ENCODE measurements at places on chromosomes 4 and X.

GRCh38 chr4:158970812-158971211 is 132.1 kb upstream of the RAPGEF2 start:
- no peak for DNase-seq

DNA sequence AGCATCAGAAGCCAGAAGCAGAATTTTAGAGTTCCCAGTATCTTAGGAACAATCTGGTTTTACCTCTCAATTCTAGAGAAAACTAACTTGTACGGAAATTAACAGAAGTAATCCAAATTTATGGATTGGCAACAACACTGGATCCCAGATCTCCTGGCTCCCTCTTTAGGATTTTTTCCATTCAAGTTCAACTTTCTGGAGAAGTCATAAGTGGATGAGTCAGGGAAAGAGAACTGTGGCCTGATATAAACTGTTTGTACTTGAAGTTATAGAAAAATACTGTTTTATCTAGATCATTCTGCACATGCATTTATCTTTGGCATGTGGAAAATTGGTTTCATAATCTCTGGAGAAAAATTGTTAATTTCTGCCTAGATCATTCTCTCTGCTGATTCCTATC is 380.4 kb downstream of the PCDH7 start:
- no peak for DNase-seq

DNA sequence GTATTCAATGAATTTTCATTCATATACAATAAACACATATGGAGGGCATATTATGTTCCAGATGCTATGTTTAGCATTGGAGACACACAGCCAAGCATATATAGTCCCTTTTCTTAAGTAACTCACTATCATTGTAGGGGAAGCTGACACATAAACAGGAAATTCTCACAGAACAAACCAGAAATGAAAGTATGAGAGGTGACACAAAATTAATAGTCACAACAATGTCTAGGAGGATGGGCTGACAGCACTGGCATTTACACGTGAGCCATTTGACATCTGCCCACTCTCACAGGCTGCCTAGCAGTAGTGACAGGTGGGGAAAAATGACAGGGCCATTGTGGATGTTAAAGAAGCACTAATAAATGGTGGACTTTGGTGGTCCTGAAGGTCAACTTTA is 2.6 kb upstream of the CNOT6L start:
- DNase-seq, result no peak

DNA sequence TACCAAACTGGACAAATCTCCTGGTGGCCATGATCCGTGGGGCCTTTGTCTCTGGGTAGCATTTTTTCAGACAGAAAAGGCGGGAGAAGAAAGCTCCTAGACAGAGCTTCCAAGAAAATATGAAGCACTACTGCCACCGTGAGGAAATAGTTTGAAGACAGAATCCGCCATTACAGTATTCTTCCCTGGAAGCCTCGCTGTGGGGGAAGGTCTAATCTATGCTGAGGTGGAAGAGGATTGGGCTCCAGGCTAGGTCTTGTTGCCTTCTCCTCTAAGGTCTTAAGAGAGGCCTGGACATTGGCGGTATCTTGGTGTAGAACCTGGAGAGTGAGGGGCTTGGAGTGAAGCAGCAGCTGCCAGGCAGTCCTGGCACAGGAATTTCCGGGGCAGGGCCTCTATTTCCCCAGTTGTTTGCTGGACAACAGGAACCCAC is 218.9 kb downstream of the OR13H1 start:
- no peak for DNase-seq

DNA sequence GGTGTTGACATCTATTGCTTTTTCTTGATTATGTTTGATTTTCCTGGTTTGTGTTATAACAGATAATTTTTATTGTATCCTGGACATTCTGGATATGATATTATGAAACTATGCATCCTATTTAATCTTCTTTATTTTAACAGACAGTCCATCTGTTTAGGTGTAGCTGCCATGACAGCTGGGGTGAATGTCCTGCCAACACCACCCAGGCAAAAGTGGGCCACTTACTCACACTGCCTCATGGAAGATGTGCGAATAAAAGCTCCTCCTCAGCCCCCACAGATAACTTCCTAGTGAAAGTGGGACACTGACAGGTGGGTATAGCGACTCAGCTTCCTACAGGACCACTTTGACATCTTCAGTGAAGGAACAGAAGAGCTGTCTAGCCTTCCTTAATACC is 18.4 kb upstream of the CNKSR2 start:
- DNase-seq, result no peak

DNA sequence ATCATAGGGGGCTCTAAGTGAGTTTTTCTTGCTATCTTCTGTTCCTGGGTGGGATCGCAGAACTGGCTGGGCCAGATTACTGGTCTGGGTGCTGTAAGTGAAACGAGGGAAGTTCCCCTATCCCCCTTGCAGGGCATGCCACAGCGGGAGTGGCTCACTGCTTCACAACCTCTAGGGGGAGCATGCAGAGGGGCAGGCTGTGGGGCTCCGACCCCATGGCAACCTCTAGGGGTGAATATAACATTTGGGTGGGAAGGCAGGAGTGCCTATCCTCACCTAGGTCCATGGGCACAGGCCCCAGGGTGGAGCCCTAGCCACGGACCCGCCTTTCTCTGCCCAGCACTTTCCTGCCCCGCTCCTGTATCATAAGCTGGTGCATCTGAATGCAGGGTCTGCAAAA is 1.7 kb upstream of the RRAGB start:
- DNase-seq, result no peak

GRCh38 chr4:11736978-11737377 is 308.3 kb upstream of the HS3ST1 start:
- DNase-seq, result no peak

DNA sequence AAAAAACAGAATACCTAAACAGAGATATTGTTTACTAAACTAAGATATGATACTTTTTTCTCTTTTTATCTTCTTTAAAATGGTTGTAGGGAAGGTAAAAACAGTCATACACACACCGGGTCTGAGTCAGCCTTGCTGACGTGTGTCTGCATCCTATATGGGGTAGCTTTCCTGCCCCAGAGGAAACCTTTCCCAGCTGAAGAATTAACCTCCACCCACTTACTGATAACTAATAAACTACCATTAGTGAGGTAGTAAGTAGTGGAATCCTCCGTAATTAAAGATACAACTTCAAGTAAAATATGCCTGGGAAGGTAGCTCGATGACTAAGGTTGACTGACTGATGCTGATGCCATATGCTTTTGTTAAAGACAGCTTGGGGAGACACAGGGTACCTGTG is 312.2 kb downstream of the DCTD start:
- no peak for DNase-seq

DNA sequence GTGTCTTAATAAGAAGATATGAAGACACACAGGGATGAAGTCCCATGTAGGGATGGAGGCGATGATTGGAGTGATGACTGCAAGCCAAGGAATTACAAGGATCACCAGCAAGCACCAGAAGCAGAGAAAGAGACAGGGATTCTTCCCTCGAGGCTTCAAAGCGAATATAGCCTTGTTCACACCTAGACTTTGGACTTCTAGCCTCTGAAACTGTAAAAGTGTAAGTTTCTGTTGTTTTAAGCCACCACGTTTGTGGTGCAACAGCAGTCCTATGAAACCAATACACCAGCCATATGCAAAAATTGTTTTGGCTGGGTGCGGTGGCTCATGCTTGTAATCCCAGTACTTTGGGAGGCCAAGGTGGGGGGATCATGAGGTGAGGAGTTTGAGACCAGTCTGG is 9.8 kb upstream of the PDS5A start:
- DNase-seq, result no peak

DNA sequence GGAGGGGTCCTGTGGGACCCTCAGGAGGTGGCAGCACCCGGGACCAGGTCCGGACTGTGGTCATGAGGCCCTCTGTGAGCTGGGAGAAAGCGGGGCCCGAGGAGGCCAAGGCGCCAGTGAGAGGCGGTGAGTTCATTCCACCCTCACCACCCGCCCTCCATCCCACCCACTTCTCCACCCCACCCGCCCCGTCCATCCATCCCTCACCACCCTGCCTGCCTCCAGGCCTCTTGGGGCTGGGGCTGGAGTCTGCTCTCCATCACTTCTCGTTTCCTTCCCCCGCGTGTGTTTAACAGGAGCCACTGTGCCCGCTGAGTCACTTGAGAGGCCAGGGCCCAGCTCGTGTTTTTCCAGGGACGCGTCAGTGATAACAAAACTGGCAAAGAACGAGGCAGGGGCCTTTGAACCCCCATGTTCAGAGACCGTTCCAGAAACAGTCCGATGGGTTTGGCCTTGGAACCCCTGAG is 6.2 kb downstream of the SH3TC1 start:
- DNase-seq, result no peak

DNA sequence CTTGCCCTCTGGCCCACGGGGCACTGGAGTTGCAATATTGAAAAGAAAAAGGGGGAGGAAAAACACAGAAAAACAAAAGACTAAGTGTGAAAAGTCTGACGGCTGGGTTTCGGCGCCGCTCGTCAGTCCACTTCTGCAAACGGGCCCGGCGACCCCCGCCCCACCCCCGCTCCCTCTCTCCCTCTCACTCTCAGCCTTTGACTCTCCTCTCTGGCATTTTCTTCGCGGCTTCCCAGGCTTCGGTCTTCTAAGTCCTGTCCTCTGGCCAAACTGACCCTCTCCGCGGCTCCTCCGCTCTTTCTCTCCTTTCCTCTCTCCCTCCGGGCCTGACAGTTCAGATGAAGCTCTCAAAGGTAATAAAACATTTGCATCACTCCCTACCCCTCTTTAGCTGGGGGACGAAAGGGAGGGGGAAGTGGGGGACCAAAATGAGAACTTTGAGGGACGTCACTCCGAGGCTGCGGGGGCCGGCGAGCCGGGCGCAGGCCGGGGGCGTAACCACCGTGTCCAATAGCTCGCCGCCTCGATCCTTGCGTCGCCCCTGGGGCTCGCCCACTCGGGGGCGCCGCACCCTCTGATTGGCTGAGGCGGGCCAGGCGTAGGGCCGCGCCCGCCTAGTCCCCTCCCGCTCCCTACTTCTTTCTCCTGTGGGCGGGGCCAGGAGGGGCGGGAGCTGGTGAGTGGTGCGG is at the start of gene NKX6-1:
TSS of gene NKX6-1 (minus strand) at position 358 of the 689 bp plus-strand sequence. CDS start 1,064 bp downstream, outside the sequence.
- no peak for DNase-seq

GRCh38 chr4:147110473-147111367 is 165.1 kb upstream of the TTC29 start:
- DNase-seq, result no peak

DNA sequence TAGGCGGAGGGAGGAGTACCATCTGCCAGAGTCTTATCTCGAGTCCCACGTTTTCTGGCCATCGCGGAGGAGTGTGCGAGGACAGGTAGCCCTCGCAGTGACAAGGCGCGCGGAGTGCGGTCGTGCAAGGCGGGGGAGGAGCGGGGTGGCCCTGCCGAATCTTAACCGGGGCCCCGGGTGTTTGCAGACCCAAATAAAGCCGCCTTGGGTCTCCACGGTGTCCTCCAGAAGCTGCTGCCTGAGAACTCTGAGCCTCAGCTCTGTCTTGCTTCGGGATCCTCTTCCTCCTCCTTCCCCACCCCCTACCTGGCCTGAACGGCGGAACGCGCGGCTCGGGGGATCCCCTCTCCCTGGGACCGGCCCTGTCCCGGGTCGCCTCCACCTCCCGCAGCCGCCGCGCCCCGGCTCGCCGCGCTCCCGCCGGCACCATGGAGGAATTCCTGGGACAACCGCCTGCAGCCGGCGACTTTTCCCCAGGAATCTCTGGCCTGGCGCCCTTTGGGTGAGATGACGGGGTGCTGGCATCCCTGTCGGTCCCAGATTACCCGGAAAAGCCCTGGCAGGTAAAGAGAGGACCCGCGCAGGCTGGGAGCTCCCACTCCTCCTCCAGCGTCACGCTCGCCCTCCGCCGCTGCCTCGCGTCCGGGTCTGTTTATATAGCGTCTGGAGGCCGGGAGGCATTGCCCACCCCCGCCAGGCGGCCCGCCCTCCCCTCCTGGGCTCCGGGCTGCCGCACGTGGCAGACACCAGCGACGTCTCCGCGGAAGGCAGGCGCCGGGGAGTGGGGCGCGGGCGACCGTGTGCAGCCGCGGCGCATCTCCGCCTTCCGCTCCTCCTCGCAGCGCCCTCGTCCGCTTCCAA is at the start of gene GALNTL6:
TSS of gene GALNTL6 (plus strand) at position 740 of the 861 bp plus-strand sequence.
- DNase-seq, result no peak

- no peak for DNase-seq
Observed at GRCh38 chr4:68062501-68062900, 67.2 kb downstream of the TMPRSS11F start.

DNA sequence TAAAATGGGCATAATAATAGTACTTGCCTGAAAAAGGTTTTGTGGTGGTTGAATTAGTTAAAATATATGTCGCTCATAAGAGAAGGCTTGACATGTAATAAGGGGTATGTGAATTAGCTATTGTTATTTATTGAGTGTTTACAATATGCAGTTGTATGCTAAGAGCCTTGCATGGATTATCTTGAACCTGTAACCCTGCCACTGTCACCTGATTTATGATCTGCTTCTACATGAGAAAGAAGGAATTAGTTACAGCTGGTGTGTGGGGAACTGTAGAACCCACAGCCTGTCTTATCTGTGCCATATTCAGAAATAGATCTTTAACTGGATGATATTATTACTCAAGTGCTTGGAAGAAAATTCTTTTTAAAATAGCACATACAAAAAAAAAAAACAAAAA is 227.7 kb downstream of the LDB2 start:
- no peak for DNase-seq

DNA sequence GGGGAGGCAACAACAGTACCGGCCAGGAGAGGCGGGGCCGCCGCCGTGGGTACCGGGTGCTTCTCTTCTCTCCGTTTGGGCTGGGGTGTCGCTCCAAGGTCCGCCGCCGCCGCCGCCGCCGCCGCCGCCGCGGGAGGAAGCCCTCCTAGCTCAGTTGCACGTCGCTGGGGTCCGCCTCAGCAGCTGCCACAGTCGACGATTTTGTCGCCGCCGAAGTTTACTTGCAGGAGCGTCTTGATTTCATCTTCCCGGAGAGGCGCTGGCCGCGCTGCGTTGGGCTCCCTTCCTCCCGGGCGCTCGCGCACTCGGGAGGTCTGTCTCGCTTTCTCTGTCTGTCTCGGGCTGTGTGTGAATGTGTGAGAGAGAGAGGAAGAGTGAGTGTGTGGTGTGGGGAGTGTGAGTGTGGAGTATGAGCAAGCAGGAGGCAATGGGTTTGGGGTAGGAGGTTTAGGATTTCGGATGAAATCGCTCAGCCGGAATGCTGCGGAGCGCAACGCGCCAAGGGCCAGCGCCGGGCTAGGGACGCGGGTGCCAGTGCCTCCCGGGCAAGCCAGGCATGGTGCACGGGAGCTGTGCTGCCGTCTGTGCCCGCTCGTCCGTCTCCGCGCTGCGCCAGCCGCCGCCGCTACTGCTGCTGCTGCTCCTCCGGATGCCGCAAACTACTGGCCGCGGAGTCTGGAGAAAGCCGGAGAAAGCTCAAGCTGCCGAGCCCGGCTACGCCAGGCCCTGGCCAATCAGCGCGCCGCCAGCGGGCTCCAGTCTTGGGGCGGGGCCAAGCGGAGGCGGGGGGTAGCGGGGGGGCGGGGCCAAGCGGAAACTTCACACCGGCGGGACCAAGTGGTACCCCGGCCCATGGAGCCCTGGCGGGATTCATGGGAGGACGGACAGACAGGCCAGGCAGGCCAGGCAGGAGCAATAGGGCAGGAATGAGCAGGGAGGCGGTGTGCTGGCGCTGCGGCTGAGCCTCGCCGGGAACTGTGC is at the start of gene PCDH19:
TSS of gene PCDH19 (minus strand) at position 664 of the 981 bp plus-strand sequence. CDS start 1,676 bp downstream, outside the sequence.
- DNase-seq, result no peak

GRCh38 chr4:142435599-142436235 is 410.4 kb downstream of the INPP4B start:
- DNase-seq, result no peak

GRCh38 chr4:101774807-101775206 is 15.7 kb upstream of the BANK1 start:
- no peak for DNase-seq
